Common myeloid progenitor, CD34-positive (primary cell): ENCODE measurements at places on chromosomes 12 and 14.

GRCh38 chr12:94628819-94629472 lies 21.4 kb downstream of the TMCC3 start:
- no peaks in the 10 kb centered on the region for H3K36me3 ChIP-seq
- no peak overlapping the region for H3K27ac ChIP-seq
- H3K27me3 ChIP-seq, result no peaks in the 10 kb centered on the region

DNA sequence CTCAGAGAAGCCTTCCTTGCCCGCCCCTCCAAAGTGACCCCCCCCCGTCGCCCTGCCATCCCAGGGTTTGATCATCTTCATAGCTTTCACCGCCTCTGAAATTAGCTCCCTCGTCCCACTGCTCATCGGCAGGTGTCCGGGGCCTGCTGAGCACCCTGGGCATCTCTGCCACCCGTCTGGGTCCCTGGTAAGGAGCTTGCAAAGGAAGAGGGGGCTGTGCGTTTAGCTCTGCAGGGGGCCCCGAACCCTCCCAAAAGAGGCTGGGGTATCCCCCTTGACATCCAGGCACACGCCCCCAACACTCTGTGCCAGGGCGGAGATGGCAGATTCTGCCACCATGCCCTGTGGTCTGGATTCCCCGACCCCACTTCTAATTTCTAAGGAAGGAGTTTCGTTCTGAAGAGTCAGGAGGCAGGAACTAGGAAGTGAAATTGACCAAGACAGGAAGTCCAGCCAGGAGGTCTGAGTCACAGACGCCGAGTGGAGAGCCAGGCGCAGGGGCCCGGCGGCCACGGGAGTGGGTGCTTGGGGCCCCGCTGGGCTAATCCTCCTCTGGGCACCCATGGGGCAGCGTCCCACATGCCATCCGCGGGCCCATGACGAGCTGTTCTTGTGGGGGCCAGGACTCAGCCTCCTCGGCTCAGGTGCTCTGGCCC lies 95.7 kb downstream of the RFLNA start:
- no peaks in the 10 kb centered on the region for H3K27me3 ChIP-seq
- DNase-seq, result no peak
- no peak overlapping the region for H3K4me3 ChIP-seq
- peak overlapping the region; percentile 14 for H3K27ac ChIP-seq
- H3K4me1 ChIP-seq, result peaks cover 52% of the 10 kb centered on the region
- peaks cover 10% of the 10 kb centered on the region for H3K36me3 ChIP-seq

GRCh38 chr12:112870267-112870980 lies 36.3 kb upstream of the OAS1 start:
- no peak overlapping the region for H3K27ac ChIP-seq
- H3K27me3 ChIP-seq, result no peaks in the 10 kb centered on the region
- no peak overlapping the region for H3K4me3 ChIP-seq
- H3K4me1 ChIP-seq, result peaks cover 18% of the 10 kb centered on the region
- DNase-seq, result peak; percentile 98

DNA sequence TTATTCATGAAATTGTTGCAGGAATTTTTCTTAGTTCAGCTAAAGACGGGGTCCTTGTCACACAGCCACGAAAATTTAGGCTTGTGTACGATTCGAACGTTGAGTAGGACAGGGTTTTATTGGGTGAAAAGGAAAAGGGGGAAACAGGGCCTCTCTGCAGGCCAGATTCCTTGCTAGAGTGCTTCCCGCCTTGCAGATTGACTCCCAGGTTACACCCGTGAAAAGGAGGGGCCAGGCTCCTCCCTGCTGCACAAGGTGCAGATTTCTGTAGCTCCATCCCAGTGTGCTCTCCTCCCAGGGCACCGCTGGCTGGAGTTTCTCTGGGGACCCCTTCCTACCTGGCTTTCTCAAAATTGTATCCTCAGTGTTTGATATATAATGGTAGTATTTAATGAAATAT lies 221.5 kb downstream of the ERC1 start:
- H3K4me1 ChIP-seq, result no peaks in the 10 kb centered on the region
- peaks cover 3% of the 10 kb centered on the region for H3K36me3 ChIP-seq
- no peak overlapping the region for H3K4me3 ChIP-seq
- H3K27me3 ChIP-seq, result no peaks in the 10 kb centered on the region

DNA sequence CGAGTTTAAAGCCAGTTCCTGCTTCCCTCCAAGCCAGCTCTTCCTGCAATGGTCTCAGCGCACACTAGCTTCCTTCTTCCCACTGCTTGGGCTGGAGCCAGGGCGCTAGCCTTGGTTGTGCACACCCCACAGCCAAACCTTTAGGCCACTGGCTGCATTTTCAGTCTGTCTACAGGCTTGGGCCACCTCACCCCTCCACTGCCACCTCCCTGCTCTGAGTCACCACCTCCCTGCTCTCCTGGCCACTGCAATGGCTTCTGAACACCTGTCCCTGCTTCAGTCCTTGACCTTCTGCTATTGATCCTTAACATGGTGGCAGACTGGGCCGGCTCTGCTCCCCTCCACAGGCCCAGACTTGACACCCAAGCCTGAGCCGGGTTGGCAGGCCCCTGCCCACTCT lies 151.1 kb downstream of the RBM19 start:
- H3K27me3 ChIP-seq, result no peaks in the 10 kb centered on the region
- H3K36me3 ChIP-seq, result peaks cover 6% of the 10 kb centered on the region
- no peak overlapping the region for H3K27ac ChIP-seq
- no peak overlapping the region for H3K4me3 ChIP-seq
- no peak for DNase-seq

DNA sequence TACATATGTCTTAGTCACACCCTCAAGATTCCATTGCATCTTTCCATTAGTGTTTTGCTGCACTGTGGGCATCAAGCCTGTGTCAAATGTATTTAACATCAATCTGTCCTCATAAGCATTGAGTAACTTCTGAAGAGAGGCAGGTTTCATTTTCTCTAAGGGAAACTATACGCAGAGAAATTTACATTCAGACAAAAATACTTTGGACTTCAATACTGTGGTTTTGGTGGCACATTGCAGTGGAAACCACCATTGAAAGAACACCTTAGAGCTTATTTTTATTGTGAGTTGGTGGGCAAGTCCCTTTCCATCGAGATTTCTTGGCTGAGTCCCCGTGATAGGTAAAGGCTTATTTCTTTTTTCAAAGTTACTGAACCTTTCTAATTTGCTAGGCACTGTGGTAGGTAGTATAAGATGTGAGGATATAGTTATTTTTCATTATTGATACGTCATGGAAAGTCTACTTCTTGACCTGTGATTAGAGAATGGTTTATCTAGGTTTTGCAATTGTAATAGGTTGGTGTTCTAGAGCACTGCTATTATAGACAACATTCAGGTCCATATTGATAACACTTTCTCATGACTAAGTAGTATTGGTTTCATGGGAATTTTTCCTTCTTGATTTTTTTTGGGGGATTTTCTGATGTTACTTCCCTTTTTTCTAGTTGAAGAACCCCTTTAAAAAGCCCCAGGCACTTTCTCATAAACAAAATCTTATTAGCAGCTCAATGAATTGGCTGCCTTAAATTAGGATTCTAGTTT lies 81.9 kb downstream of the CFAP54 start:
- no peaks in the 10 kb centered on the region for H3K36me3 ChIP-seq
- no peak overlapping the region for H3K4me3 ChIP-seq
- DNase-seq, result no peak
- H3K4me1 ChIP-seq, result no peaks in the 10 kb centered on the region
- no peaks in the 10 kb centered on the region for H3K27me3 ChIP-seq

- no peak overlapping the region for H3K4me3 ChIP-seq
- H3K27me3 ChIP-seq, result no peaks in the 10 kb centered on the region
- H3K36me3 ChIP-seq, result no peaks in the 10 kb centered on the region
- H3K27ac ChIP-seq, result no peak overlapping the region
These were observed 841.7 kb downstream of the NRXN3 start for GRCh38 chr14:79011920-79012204.

- no peak for DNase-seq
- no peaks in the 10 kb centered on the region for H3K36me3 ChIP-seq
- no peaks in the 10 kb centered on the region for H3K27me3 ChIP-seq
- no peak overlapping the region for H3K27ac ChIP-seq
These were observed 75.5 kb downstream of the PDE3A start for GRCh38 chr12:20443792-20444191.

GRCh38 chr14:77228056-77228455 lies 43.0 kb downstream of the NGB start:
- H3K4me1 ChIP-seq, result no peaks in the 10 kb centered on the region
- H3K27me3 ChIP-seq, result no peaks in the 10 kb centered on the region
- H3K4me3 ChIP-seq, result no peak overlapping the region
- no peaks in the 10 kb centered on the region for H3K36me3 ChIP-seq
- no peak overlapping the region for H3K27ac ChIP-seq
- DNase-seq, result no peak

- H3K27me3 ChIP-seq, result no peaks in the 10 kb centered on the region
- no peak overlapping the region for H3K4me3 ChIP-seq
- peaks cover 24% of the 10 kb centered on the region for H3K4me1 ChIP-seq
These were observed 26.7 kb upstream of the RIN3 start for GRCh38 chr14:92486881-92487280.

DNA sequence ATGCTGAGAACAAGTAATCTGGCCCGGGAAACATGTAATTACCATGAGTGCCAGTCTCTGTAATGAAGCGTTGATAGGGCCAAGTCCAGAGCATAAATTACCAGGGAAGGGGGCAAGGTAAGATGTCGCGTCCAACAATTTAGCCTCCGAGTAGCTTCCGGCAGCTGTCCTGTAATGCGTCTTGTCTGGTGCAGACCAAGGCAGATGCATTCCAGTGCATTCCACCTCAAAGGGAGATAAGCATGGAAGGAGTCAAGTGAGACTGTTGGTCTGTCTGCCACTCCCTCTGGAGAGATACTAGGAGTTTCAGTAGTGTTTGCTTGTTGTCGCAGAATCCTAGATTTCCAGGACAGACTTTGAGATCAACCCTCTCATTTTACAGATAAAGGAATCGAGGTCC lies 218.3 kb downstream of the AACS start:
- H3K4me1 ChIP-seq, result no peaks in the 10 kb centered on the region
- no peak overlapping the region for H3K4me3 ChIP-seq
- H3K27ac ChIP-seq, result no peak overlapping the region
- peaks cover 10% of the 10 kb centered on the region for H3K27me3 ChIP-seq
- DNase-seq, result no peak

GRCh38 chr12:95790917-95791849 lies 619 bp upstream of the NTN4 start:
- H3K4me3 ChIP-seq, result no peak overlapping the region
- H3K36me3 ChIP-seq, result no peaks in the 10 kb centered on the region
- peaks cover 21% of the 10 kb centered on the region for H3K4me1 ChIP-seq
- no peak overlapping the region for H3K27ac ChIP-seq
- DNase-seq, result peak; percentile 61

DNA sequence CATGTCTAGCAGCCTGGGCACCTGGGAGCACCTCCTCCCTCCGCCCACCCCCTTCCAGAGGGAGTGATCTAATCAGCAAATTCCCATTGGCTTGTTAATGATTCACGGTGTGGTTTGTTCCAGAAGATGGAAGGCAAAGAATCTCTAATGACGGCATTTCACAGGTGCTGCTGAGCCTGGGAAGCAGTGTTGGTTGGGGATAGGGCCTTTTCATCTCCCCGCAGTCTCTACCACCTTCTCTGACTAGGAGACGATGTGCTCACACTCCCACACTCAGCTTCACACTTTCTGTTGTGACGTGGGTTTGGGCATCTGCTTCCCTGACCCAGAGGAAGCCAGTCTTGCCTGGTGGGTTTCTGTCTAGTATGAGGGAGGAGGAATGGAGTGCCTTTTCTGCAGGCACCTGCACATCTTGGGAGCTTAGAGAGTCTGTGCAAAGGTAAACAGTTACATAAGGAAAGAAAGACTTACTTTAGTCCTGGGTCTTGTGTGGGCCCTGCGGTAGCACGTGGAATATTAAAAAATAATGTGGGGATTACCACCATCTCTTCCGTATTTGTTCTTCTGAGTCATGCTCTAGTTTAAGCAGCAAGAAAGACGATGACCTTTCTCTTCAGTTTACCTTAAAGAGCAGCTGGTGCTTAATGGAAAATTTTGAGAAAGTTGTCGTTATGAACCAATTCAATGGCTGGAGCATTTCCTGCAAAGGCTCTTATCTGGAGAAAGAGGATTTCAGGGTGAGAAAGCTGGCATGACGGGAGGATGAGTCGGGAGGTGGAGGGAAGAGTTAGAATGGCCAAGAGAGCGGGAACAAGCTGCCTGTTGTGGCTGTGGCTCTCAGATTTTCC lies 70.6 kb upstream of the ARHGAP5 start:
- no peaks in the 10 kb centered on the region for H3K27me3 ChIP-seq
- no peaks in the 10 kb centered on the region for H3K4me1 ChIP-seq
- no peak overlapping the region for H3K4me3 ChIP-seq
- no peak for DNase-seq
- no peak overlapping the region for H3K27ac ChIP-seq
- H3K36me3 ChIP-seq, result no peaks in the 10 kb centered on the region

DNA sequence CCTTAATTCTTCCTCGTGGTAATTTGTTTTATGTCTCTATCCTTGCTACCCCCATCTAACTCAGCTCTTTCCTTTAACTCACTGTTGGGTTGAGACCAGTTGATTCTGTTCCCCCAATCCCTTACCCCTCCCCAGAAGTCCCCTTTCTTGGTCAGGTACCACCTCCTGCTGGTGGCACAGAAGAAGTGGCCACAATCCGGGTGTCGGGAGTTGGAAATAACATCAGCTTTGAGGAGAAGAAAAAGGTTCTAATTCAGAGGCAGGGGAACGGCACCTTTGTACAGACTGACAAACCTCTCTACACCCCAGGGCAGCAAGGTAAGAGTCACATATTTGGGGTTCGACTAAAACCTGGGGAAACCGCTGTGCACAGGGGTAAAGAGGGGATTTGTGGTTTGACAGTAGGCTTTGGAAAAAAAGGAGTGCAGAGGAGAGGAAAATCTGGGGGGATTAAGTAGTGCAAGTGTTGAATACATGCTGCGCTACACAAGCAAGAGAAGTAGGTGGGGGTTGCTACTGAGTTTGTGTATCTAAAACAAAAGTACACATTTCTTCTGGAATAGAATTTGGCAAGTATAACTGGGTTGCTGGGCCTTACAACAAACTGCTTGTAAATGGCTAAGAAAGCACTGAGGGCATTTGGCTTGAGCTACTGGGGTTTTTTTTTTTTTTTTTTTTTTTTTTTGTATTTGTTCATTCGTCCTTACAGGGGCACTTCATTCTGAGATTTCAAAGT lies 1.3 kb downstream of the A2ML1 start:
- no peak overlapping the region for H3K27ac ChIP-seq
- DNase-seq, result peak; percentile 67
- H3K27me3 ChIP-seq, result no peaks in the 10 kb centered on the region

DNA sequence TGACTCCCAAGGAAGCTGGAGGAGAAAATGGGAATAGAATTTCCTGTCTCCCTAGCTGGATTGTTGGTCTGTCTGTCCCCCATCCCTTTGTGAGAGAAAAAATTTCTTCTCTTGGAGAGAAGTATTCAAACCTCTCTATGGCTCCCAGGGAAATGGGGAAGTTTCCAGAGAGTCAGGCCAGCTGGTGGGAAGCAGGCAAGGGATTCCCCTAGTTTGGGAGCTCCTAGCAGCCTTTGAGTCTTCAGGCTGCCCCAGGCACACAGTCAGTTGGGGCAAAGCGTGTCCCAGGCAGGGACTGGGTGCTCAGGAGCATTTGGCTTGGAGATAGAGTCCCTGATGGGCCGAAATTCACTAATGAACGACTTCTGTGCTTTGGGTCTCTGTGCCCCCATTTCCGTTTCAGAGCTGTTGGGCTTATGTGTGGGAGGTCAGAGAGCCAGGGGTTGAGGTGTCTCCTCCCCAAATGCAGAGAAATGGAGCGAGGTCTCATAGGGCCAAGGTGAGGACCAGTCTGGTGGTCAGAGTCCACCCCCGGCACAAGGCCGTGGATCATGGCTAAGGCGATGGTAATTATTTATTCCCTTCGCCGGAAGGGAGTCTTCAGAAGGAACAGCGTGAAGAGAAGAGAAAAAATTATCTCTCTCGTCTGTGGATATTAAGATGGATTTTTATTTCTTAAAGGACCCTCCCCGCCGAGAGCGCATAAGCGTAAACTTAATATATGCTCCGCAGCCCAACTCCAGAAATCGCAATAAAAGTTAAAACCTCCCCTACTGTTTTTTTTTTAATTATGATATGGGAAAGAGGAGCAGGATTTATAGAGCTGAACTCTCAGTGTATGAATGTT lies 6.6 kb upstream of the HOXC9 start:
- H3K4me3 ChIP-seq, result no peak overlapping the region
- DNase-seq, result no peak
- H3K27me3 ChIP-seq, result peaks cover 64% of the 10 kb centered on the region
- H3K4me1 ChIP-seq, result peaks cover 23% of the 10 kb centered on the region
